ENCODE measurements at places on chromosomes 3 and 15.

GRCh38 chr15:38351466-38351865 is 98.8 kb downstream of the SPRED1 start:
- no peak for DNase-seq

GRCh38 chr3:134423153-134423552 is 48.9 kb upstream of the AMOTL2 start:
- no peak for DNase-seq

DNA sequence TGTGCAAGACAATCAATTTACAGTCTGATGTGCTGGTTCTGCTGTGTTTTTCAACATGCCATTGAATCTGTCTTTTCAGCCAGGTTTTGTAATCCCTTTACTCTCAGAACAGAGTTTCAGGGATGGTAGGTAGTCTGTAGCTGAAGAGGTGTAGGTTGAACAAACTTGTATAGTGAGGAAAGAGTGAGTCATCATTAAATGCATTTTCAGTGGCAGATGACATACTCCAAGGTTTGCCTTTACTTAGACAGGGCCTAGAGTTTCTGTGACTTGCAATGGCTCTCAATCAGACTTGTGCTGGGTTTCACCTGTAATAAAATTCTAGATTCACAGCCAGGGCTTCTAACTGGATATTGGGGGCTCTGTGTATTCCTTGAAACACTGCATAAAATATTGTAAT is 94.6 kb downstream of the CYP19A1 start:
- no peak for DNase-seq

GRCh38 chr15:51589881-51590568 is 32.5 kb downstream of the DMXL2 start:
- DNase-seq: no peak

DNA sequence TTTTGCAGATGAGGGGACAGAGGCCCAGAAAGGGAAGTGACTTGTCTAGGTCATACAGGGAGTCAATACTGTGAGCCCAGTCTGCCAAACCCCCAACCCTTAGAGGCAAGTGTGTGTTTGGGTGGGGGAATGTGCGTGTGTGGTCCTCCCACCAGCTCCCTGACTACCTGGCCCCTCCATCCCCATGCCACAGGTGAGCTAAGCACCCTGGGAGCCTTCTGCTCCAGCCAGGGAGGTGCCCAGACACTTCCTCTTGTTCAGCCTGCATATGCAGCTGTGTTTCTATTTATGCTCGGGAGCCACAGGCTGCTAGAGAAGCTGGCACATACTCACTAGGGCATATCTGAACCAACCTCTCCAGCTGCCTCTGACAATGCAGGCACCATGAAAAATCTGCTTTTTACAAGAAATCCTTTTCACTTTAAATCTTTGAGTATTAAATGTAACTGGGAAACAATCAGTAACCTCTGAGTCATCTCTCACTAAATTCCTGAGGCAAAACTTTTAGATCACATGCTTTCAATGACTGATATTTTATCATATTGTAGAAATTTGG is 20.7 kb downstream of the TBC1D2B start:
- DNase-seq: no peak

GRCh38 chr15:40937762-40938535 is 8.8 kb downstream of the DLL4 start:
- no peak for DNase-seq

GRCh38 chr15:94259863-94260262 is 28.5 kb downstream of the MCTP2 start:
- DNase-seq: no peak

- no peak for DNase-seq
Observed at GRCh38 chr15:29822100-29822683, at the start of gene TJP1. TJP1 (minus strand) TSS chr15:29822468; CDS start chr15:29822028, 440 bp downstream.

GRCh38 chr3:52254608-52255007 is 9.0 kb downstream of the PPM1M start:
- no peak for DNase-seq

DNA sequence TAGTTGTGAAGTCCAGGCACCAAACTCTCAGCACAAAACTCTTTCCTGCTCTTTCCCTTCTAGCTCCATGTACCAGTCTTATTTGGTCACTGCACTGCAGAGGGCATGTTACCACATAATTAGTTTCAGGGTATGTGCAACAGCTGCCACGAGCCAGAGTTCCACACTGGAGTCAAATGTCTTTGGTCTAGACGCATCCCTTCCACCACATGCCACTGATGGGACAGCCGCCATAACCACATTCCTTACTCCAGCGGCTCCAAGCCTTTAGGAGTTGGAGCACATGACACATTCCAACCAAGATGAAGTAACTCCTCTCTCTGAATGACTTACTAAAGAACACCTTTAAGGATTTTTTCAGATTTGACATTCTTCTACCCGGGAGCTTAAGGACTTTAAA is 153.4 kb downstream of the ERC2 start:
- DNase-seq: no peak

DNA sequence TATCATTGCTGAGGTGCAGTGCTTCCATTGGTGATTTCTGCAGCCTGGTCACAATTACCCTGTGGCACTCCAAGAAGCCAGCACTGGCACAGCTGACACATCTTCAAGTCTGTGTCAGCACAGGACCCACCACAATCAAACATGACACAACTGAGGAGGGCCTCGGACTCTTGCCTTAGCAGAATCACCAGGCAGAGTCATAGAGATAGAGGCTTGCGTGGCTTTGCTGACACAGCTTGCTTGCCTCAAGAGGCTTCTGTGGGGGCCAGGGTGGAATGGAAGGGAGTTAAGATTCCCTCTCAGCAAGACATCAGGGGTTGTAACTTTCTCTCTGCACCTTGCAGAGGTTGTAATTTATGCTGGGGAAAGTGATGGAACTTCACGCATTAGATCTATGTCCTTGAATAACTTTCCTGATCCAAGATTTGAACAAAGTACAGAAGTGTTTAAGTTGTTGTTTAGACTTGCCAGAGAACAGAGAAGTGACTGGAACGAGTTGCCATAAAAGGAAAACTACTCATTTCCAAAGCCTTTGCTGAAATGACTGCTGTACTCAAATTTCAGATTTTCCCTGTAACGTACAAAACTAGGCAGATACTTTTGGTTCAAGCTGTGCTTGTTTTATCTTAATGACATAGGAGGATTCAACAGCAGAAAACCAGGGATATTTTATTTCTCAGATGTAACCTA is 170.7 kb downstream of the DIPK2A start:
- no peak for DNase-seq

GRCh38 chr3:126907557-126907956 is 75.4 kb upstream of the PLXNA1 start:
- no peak for DNase-seq

- no peak for DNase-seq
Observed at GRCh38 chr3:132854856-132855535, 132.8 kb upstream of the NPHP3 start.

- DNase-seq: no peak
Observed at GRCh38 chr3:110526777-110527727, 544.6 kb upstream of the NECTIN3 start.

DNA sequence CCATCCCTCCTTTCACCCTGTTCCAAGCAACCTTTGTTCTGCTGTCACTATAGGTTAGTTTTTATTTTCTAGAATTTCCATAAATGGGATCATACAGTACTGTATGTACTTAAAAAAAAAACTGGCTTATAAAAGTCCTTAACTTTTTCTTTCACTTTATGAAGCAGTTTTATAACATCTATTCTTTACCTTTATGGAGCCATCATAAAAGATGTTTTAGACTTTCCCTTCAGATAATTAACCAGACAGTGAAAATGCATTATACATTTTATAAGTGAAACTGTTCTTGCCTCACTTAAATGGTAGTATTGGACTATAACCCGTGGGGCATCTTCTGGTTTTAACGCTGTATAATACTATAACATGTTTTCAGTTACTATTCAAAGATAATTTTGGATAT is 26.2 kb downstream of the PLS1 start:
- DNase-seq: no peak

GRCh38 chr15:92655178-92655995 is at the start of gene FAM174B:
FAM174B (minus strand) TSS chr15:92655775.
- no peak for DNase-seq

GRCh38 chr3:33364531-33365128 is 75.6 kb downstream of the UBP1 start:
- no peak for DNase-seq

DNA sequence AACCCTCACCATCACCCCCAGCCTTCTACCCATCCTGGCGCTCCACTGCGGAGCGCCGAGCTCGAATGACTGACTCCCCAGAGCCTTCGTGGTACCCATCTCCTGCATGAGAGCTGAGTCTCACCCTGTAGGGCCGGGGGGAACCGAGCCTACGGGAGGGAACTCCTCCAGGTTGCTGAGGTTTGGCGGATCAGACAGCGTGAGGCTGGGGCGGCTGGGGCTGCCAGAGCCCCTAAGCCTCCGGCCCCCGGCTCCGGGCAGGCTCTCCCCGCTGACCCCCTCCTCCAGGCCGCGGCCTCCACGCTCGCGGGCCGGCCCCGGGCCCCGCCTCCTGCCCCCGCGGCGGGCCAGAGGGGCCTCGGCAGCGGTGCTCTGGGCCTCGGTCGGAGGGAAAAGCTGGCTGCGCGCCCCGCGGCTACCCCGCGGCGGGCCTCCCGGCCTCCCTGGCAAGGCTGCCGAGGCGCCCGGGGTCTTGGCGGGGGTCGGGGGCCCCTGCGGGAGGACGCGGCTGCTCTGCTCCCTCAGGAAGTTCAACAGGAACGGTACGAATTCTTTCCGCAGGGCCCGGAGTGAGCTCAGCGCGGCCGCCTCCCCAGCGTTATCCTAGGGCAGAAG is 643 bp downstream of the CDAN1 start:
- DNase-seq: no peak

DNA sequence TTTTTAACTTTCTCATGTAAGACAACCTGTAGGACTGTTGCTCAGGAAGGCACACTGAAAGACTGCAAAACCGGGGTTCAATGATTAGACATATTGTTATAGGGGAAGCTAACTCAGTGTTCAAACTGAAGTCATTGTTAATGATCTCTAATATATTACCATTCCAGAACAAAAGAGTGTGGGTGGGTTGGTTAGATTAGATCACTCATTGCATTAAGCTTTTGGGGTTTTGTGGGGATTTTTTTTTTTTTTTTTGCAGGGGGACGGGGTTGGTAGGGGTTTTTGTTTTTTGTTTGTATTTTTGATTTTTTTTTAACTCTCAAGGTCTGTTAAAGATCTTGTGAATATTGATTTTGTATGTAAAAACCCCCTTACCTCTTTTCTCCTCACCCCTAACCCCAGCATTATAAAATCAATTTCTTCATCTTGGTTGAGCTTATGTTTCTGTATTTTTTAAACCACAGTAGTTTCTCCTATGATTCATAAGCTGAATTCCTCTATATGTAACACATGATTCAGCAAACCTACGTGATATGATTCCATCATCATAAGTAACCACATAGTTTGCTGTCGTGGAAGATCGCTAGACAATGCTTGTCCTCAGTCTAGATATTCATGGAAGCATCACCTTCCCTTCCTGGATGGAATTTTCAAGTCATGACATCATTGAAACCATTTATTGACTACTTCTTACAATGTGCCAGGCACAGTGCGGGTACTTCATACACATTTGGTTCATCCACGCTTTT is 544.1 kb upstream of the MDFIC2 start:
- DNase-seq: no peak

All from stimulated activated CD8-positive, alpha-beta memory T cell treated with anti-CD3 and anti-CD28 coated beads, Interleukin-15, amount 100 ng/mL, for 1 hour (primary cell).